ENCODE measurements at places on chromosomes 7 and 10.
A peak's percentile ranks its signal among the peaks of the same experiment; 100 is the strongest.

DNA sequence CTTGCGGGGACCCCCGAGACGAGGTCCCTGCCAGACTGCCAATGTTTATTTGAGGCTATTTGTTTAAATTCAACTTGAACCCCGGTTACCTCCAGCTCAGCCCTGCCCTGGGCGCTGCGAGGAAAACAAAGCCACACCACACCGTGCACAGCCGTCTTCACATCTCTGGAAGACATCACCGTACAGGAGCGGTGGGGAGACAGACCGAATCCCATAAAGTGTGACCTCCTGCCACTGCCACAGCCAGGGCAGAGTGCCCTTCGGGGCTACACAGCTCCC lies 40.0 kb downstream of the PRKAG2 start:
- DNase-seq = no peak

GRCh38 chr10:80320377-80320776 lies 30.9 kb upstream of the MAT1A start:
- DNase-seq = no peak

DNA sequence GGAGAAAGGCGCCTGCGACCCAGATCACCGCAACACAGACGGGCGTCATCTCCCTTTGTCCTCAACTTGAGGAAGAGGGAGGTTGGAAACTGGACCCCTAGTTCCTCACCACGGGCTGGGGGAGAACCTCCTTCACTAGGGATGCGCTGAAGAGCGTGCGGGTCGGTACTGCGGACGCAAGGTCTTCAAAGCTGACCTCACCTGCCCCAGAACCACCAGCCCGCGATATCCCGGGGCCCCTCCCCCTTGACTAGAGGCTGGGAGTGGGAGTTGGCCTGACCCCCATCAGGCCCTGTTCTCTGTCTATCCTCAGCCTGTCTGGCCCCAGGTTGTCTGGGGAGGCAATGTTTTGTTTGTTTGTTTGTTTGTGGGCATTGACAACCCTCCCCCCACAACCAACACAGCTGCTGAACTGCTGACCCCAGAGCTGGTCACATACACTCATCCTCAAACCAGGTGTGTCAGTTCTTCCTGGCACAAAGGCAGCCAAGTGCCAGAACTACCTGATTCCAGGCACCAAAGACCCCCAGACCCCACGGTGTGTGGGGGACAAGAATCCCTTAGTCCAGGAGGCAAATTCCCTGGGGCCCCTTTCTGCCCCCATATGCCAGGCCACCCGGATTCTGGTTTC lies 2.9 kb downstream of the NPM3 start:
- DNase-seq = no peak

DNA sequence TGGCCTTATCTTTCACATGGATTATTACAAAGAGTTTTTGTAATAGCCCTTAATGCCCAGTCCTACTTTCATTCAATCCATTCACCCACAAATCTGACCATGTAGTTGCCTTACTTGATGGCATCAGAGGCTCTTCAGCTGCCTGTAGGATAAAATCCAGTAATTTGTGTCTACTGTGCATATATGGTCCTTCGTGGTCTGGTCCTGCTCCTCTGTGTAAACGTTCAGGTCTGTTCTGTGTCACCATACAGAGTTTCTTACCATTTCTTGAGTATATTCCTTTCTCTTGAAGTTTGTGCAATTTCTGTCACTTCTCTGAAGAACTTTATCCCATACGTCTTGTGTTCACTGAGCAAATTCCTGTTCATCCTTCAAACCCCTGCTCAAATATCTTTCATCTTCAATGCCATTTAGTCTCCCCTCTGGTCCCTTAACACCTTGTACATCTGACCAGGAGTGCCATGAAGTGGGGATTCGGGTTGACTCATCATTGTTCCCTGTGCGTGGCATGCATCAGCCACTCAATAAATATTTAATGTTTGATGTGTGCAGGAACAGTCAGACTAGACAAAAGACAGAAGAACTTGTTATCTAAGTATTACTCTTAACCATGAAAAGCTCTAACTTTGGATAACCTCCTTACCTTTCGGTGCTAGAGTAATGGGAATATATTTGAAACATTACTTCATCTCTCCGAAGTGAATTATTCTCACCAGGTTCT lies 98.6 kb upstream of the RPA3 start:
- DNase-seq = no peak

DNA sequence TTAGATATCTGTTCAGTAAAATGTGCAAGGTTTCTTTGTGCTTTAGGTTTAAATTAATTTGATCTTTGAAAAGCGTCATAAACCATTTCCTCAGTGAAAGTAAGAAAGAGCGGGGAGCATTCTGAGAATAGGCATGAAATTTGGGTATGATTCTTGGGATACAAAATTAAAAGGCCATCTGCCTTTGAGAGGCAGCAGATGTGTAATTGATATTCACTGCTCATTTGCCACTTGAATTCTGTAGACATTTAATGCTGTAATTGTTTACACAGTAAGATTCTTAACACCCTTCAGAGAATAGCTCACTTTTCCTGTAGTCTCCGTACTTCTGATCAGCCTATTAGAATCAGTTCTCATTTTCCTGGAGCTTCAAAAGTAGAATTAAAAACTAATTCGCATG lies 18.7 kb downstream of the FRMD4A start:
- DNase-seq = no peak

DNA sequence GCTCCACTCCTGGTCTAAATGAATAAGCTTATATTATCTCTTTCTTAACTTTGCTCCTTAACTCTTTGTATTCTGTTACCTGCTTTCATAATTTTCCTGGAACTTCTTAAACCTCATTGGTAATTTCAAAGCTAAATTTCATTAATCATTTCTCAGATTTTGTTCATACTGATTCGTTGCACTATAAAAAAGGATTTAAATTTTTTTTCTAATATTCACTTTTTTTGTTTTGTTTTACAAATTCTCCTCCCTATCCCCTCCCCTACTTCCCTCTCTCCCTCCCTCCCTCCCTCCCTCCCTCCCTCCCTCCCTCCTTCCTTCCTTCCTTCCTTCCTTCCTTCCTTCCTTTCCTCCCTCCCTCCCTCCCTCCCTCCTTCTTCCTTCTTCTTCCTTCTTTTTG lies 14.7 kb downstream of the ST7 start:
- DNase-seq = no peak

GRCh38 chr10:18539335-18539734 lies 112.1 kb downstream of the NSUN6 start:
- DNase-seq = no peak

GRCh38 chr10:74145133-74145532 lies 5.5 kb downstream of the AP3M1 start:
- peak; percentile 21 for DNase-seq

DNA sequence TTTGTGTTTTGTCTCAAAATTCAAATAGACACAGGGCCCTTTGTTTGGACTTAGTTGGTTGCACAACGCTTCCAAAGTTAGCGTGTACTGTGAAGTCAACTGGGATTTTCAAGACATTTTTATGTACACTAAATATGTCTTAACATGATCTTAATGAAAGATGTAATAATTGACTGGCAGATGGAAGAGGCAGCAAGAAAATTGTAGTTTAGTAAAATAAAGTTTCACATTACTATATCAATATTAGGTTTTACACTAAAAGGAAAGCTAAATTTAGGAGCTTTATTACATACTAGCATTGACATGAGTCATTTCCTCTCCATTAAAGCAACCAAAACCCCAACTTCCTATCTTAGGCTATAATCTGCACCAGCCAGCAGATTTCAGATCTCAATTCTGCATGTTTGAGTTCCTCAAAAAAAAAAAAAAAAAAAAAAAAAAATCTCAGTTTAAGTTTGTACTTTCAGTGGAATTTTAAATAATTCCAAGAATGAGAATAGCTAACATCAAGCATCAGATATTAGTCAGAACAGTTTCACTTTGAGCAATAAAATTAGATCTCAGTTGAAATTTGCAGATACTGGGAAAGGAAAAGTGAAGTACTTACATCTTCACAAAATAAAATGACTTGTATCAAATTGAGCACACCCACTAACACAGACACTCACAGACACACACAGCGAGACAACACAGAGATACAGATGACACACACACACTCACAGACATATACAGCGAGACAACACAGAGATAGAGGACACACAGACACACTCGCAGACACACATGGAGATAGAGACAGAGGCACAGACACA lies 346.6 kb upstream of the KLF6 start:
- DNase-seq = peak; percentile 92

GRCh38 chr10:46232084-46232483 lies 54.7 kb upstream of the ANTXRL start:
- no peak for DNase-seq

GRCh38 chr10:70300461-70300860 lies 16.7 kb upstream of the NPFFR1 start:
- DNase-seq = no peak

DNA sequence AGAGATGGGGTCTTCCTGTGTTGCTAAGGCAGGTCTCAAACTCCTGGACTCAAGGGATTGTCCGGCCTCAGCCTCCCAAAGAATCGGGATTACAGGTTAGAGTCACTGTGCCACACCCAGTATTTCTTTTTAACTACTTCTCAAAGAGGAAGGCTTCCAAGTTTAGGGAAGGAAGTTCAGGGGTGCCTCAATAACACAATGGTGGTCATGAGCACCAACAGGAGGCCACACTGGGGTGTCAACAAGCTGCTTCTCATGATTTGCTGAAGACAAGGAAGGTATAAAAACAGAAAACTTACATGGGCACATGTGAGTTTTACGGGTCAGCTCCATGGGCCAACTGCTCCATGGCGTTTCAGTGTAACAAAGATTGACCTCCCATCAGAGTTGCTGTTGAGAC lies 160.5 kb downstream of the TNS3 start:
- no peak for DNase-seq

GRCh38 chr7:57364933-57365710 lies 84.9 kb upstream of the ZNF716 start:
- no peak for DNase-seq

GRCh38 chr7:156881679-156882078 lies 11.3 kb downstream of the LMBR1 start:
- no peak for DNase-seq

- DNase-seq = peak; percentile 4
These were observed 468.6 kb downstream of the XPNPEP1 start for GRCh38 chr10:109454691-109455090.

GRCh38 chr7:41878309-41879295 lies 175.7 kb upstream of the INHBA start:
- DNase-seq = peak; percentile 60

GRCh38 chr7:46853451-46853850 lies 728.5 kb downstream of the TNS3 start:
- no peak for DNase-seq

DNA sequence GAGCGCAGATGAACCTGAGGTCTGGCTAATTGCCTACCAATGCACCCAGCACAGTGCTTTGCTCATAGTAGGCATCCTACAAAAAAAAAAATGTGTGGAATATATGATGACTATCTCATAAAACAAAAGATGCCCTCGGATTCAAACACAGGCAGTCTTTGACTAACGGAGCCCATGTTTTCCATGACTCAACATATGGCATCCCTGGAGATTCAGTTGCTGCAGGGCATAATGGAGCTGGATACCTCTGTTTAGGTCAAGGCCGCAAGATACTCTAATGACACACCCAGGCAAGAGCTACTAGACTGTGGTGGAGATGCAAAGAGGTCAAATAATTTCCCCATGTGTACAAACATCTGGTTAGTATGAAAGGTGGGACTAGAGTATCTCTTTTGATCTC lies 16.3 kb downstream of the CUBN start:
- peak; percentile 5 for DNase-seq

- DNase-seq = peak; percentile 31
These were observed 245.1 kb downstream of the RAB11FIP2 start for GRCh38 chr10:117801691-117802090.

DNA sequence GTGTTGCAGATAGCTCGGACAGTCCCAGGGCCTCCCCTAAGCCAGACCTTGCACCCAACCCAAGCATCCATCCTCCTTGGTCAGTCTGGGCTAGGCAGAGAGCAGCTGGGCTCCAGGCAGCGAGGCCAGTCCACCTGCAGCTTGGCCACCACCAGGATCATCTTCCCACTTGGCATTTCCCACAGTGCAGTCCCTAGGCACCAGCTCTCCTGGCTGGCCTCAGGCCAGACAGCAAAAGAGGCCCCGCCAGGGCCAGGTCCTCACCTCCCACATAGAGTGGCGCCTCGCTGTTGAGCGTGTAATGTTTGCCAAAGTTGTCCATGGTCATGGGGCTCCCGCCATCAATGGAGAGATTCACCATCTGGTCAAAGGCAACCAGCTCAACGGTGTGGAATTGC lies 171.7 kb downstream of the LCOR start:
- DNase-seq = no peak

GRCh38 chr7:2198206-2198605 lies 34.5 kb downstream of the MAD1L1 start:
- DNase-seq = no peak

DNA sequence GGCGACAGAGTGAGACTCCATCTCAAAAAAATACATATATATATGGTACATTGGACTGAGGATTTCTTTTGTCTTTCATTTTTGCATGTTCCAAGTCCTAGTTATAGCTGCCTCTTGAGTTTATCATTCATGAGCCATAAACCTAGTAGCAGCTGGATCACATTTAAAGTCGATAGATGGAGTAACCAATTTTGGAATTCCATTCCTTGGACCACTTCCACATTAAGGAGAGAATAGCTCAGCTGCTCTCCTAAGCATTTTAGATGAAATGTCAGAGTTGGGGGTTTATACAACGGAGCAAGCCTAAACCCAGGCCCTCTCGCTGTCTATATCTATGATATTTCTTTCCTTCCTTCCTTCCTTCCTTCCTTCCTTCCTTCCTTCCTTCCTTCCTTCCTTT lies 141.2 kb downstream of the LYZL1 start:
- DNase-seq = no peak

GRCh38 chr7:159253657-159254056 lies 109.0 kb upstream of the VIPR2 start:
- no peak for DNase-seq

Measured in HT1080 (cell line).